ENCODE measurements at places on chromosomes 12 and 14.

GRCh38 chr12:121111684-121112083, 21.0 kb upstream of the P2RX7 start:
- DNase-seq = no peak

GRCh38 chr12:132604668-132605441, 5.5 kb downstream of the LRCOL1 start:
- no peak for DNase-seq

- no peak for DNase-seq
Observed at GRCh38 chr14:65826946-65827345, 414.4 kb downstream of the FUT8 start.

GRCh38 chr12:115020091-115020490, 336.1 kb upstream of the TBX3 start:
- DNase-seq = no peak

DNA sequence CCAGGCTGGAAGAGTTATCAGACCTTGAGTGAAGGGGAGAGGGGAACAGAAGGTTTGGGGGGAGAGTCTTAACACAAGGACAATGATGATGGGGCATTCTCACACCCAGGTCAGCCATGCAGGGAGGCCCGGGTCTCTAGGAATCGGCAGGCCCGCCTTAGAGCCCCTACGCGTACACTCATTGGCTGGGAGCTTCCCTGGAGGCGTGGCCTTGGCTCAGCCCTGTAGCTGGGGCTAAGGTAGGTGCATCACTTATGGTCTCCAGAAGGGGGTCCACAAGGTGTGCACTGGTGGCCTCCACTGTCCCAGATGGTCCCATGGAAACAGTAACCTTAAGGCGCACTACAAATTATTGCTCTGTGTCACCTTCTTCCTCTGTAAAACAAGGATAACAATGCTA, 660.1 kb downstream of the MED13L start:
- DNase-seq = no peak

- no peak for DNase-seq
Observed at GRCh38 chr12:46153268-46153872, 115.5 kb downstream of the SLC38A1 start.

DNA sequence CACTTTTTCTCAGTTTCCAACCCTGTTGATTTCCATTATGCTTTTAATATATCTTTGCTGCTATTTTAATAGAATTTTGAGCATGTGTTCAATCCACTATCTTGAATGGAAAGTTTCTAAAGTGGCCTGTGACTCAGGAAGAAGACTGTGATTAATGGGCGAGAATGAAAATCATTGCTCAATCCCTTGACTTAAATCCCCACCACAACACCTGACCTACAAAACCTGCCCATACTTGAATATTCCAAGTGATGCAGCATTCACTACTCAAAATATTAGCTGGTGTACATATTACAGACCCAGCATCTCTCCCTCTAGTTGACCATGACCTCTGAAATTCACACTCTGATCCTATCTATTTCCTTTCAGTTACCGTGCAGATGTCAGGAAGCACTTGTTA, 1.3 kb upstream of the OAS3 start:
- no peak for DNase-seq

DNA sequence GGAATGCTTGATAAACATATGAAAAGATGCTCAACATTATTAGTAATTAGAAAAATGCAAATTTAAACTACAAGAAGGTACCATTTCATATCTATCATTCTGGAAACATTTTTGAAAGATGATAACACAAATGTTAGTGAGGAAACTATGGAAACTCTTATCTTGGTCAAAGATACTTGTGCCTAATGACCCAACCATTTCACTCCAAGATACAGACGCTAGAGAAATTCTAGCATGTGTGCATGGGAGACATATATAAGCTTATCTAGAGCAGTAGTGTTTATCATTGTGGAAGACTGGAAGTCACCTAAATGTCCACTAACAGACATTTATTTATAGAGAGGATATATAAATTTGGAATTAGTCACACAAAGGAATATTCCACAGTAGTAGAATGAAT, 143.1 kb upstream of the HMGA2 start:
- no peak for DNase-seq

DNA sequence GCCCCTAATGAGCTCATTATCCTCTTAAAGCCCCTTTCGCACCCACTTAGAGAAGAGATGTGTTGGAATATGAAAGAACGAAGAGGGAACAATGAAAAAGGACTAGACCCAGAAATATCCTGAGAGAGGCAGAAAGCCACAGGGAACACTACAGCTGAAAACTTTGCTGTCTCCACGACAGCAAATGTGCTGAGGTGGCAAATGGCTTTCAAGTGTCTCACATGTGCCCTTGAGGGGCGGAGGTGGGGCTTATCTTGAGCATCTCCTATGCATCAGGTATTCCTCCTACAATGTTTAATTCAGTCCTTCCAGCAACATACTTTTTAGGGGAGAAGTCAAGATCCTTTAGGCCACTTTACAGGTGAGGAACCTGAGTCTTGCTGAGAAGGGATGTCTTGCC, 62.9 kb downstream of the WSCD2 start:
- DNase-seq = no peak

GRCh38 chr12:5768581-5769196, 176.4 kb downstream of the ANO2 start:
- no peak for DNase-seq

DNA sequence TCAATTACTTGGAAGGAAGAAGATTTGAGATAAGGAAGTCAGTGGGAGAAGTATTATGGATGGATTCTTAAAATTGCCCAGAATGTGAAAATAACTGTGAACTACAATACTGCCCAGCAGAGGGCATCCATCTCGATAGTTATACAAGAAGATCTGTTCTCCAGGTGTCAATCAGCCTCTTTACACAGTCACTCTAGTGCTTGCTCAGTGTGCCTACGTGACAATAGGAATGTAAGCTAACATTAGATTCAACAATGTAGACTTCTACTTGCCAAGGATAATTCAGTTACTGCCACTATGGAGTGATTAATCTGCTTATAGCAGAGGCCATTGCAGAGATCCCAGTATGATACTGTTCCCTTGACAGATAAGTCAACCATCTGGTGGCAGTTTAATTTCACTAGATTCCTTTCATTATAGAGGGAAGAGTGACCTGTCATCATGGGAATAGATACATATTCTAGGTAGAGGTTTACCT, 10.6 kb upstream of the MAP4K5 start:
- peak; percentile 82 for DNase-seq

GRCh38 chr14:51610771-51611170, 40.9 kb upstream of the FRMD6 start:
- no peak for DNase-seq

DNA sequence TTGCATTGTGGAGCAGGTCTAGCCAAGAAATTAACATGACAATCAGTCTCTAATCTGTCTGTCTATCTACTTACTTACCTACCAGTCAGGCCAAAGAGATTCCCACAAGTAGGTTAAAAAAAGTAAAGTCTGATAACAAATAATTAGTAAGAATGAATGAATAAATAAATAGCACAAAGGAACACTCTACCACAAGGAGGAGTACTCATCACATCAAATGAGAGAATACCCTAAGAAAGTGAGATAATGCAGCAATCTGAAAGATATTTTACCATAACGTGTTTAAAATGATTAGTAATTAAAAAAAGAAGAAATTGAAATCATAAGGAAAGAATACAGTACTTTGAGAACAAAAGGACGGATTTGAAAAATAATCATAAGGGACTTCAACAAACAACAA, 187.2 kb downstream of the SYNE2 start:
- no peak for DNase-seq

DNA sequence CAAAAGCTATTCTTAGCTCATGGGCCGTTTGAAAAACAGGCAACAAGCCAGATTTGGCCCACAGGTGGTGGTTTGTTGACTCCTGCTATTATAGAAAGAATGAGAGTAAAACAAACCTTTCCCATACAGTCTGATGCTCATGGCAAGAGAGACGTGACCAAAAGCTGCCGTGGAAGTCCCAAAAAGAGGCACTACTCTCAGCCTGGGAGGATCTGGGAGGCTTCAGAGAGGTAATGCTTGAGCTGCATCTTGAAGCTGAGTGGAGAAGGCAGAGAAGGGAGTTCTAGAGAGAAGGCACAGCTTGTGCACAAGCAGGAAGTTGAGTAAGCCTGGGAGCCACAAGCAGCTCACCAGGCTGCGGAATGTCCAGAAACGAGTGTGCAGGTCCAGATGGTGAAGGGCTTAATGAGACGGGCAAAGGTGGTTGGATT, 9.6 kb downstream of the PLXNC1 start:
- DNase-seq = no peak

DNA sequence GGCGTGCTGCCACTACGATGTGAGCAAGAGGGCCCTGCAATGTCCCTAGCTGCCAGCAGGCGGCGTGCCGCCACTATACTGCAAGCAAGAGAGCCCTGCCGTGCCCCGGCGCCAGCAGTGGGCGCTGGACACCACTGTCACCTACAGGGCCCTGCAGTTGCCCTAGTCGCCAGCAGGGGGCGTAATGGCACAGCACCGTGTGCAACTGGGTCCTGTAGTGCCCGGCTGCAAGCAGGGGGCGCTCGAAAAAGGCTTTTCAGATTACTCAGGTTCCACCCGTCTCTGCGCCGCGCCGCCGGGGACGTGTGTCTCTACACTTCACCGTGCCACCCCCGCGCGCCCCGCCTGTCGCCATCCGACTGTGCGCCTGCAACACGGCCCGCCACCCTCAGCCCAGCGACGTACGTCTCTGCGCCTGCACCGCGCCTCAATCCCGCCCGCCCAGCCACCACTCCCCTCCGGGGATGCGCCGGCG, 1356.9 kb downstream of the TMEM121 start:
- DNase-seq = peak; percentile 68

DNA sequence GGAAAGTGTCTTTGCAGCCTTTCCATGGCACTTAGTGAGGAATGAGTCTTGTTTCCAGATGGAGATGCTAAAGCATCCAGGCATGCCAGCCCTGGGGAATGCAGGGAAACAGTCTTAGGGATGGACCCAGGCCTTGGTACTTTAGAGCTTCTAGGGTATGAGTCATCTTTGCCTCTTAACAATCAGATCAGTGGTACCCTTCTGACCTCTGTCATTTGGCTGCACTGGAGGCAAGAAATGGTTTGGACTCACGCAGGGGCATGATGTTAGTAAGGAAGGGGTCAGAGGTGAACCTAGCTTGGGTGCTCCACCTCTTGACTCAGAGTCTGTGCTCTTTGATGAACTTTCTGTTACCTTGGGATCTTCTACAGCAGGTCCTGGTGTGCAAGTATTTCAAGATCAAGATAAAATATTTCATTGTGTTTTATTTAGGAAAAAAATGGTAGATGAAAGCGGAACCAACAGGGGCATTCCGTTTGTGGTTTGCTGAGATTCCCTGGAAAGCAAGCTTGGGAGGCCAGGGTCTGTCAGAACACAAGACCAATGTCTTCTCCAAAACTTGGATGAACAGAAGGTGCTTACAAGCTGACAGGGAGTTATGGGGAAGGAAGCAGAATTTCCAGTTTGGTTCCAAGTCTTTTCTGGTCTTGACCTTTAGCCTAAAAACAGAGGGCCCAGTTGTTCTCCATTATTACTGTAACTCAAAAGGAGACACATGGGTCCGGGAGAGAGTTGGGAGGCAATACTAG, 216.2 kb downstream of the ZFP36L1 start:
- no peak for DNase-seq

GRCh38 chr14:73503648-73504047, 12.9 kb downstream of the RIOX1 start:
- no peak for DNase-seq

DNA sequence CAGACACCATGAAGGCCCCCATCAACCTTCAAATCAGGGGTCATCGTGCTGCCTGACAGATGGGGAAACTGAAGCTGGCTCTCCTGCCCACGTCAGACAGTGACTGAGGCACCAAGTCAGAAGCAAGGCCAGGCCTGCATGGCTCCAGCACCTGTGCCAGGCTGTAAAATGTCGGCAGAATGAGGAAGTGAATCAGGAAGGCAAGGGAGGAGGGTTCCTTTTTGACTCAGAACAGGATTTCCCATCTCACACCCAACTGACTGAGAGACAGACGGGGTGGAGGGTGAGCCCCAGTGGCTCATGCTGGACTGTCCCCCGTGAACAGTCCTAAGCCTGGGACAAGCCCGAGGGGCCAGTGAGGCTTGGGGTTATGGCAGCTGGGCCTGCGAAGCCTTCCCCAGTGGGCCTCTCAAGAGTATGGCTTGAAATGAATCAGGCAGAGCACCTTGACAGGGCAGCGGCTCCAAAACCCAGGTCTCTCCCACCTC, 20.9 kb downstream of the SYNE3 start:
- no peak for DNase-seq
